ENCODE measurements at places on chromosomes 12 and 14.

GRCh38 chr14:36293824-36294223 lies 26.6 kb downstream of the MBIP start:
- no peak for DNase-seq

DNA sequence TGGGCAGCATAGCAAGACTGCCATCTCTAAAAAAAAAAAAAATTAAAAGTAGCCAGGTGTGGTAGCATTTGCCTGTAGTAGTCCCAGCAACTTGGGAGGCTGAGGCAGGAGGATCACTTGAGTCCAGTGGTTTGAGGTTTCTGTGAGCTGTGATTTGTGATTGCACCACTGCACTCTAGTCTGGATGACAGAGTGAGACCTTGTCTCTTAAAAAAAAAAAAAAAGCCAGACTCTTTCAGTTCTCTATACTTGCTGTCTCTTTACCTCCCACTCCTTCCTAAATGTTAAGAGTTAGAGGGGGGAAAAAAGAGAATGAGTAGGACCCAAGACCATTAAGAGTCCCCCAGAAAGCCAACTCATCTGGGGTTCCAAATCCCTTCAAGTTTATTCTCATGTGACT lies 17.8 kb downstream of the EIF2S1 start:
- no peak for DNase-seq

GRCh38 chr14:96359959-96360358 lies 3.2 kb downstream of the ATG2B start:
- DNase-seq = no peak

DNA sequence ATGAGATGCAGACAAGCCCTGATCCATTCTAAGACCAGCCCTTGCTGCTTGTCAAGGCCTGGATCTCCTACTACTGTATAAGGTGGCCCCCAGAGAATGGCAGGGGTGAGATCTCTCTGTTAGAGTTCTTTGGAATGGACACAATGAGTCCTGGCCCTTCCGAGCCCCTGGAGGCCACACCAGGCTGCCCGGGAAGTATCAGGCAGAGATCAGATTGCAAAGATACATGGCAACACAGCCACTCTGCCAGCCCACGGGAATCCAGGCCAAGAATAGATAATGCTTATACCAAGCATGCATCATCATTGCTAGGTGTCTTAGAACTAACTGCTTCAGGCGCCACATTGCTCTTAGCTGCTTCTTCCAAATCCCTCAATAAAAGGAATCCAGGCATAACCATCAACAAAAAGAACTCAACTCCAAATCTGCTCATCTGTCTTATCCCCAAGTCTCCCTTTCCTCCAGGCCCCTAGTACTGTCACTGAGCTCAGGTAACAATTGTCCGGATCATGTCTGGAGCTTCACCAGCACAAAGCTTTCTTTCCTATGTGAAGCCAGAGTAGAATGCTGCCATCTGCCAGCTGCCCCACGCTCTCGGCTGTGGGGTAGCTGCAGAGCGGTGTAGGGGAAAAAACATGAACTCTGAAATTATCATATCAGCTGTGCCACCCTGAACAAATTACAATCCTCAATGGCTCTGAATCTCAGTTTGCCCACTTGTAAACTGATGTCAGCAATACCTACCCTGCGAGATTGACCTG lies 5.5 kb upstream of the VASH1 start:
- DNase-seq = no peak

- no peak for DNase-seq
These were observed 10.4 kb downstream of the LUM start for GRCh38 chr12:91100906-91101305.

DNA sequence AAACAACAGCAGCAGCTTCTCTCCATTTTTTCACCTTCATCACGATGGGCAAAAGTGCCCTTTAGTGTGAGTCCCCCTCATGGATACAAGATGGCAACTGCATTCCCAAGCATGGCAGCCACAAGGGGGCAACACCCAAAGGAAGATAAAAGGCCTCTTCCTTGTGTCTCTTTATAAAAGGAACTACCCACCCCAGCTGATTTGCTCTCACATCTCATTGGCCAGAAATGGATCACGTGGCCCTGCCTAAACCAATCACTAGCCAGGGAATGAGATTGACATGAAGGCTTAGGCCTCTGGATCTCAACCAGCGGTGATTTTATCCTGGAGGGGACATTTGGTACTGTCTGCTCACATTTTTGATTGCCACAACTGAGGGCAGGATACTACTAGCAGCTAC lies 21.9 kb upstream of the IFT81 start:
- DNase-seq = peak; percentile 70

Data from HEK293T (cell line).